ENCODE measurements at places on chromosomes 2 and 18.

DNA sequence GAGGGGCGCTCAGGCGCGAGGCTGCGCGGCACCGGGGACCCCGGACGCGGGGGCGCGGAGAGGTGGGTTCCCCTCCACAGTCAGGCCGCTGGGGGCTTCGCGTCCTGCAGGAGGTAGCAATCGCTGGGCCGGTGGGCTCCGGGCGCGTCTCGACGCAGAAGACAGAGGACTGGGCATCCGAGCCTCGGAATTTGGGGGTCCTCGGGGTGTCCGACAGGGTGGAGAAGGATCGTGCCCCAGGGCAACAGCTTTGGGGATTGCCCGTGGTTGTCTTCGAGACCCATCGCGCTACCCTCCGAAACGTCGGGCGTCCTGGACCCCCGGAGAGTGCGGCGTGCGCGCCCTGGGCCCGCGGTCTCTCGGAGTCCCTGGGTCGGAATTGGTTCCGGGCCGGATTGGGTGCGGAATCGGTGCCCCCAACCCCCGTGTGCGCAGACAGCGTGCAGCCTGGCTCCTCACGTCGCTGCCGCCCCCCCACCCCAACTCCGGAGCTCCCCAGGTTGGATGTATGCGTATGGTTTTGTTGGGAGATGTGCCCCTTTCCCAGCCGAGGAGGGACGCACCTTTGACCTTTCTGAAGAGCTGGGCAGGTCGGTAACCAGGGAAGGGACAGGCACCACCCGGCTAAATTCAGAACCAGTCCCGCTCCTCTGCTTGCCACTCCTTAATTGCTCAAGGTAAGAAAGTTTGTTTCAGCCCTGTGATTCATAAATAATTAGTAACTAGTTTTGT lies 750 bp downstream of the NPAS2 start:
- no peaks in the 10 kb centered on the region for H3K36me3 ChIP-seq
- peaks cover 14% of the 10 kb centered on the region for H3K27me3 ChIP-seq

GRCh38 chr2:179528576-179529069 lies 264.0 kb upstream of the SESTD1 start:
- H3K27me3 ChIP-seq: no peaks in the 10 kb centered on the region
- H3K36me3 ChIP-seq: no peaks in the 10 kb centered on the region
- H3K4me1 ChIP-seq: peaks cover 6% of the 10 kb centered on the region
- no peak for DNase-seq
- H3K27ac ChIP-seq: no peak overlapping the region
- no peak overlapping the region for H3K4me3 ChIP-seq

DNA sequence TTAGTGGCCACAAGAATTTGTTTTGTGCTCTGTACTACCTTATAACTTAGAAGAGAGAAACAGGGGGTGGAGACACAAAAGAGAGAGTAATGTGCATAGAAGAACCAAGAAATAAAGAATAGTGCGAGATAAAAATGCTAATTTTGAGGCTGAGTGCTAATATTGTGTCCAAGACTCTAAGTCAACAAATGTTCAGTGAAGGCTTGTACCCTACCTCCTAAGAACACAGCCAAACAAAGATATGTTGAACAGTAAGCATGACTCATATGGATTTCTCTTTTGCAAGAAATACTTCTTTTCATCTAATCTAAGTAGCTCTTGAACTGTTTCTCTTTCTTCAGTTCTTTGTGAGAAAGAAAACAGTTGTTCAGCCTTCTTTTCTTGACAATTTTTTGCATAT lies 45.2 kb downstream of the GAREM1 start:
- no peak for DNase-seq
- no peaks in the 10 kb centered on the region for H3K4me1 ChIP-seq
- H3K27me3 ChIP-seq: no peaks in the 10 kb centered on the region
- H3K4me3 ChIP-seq: no peak overlapping the region

- no peak for DNase-seq
- H3K36me3 ChIP-seq: no peaks in the 10 kb centered on the region
- no peaks in the 10 kb centered on the region for H3K27me3 ChIP-seq
- H3K4me3 ChIP-seq: no peak overlapping the region
- H3K27ac ChIP-seq: no peak overlapping the region
- H3K4me1 ChIP-seq: no peaks in the 10 kb centered on the region
Measured at GRCh38 chr2:231968820-231969219, 7.3 kb downstream of the DIS3L2 start.

DNA sequence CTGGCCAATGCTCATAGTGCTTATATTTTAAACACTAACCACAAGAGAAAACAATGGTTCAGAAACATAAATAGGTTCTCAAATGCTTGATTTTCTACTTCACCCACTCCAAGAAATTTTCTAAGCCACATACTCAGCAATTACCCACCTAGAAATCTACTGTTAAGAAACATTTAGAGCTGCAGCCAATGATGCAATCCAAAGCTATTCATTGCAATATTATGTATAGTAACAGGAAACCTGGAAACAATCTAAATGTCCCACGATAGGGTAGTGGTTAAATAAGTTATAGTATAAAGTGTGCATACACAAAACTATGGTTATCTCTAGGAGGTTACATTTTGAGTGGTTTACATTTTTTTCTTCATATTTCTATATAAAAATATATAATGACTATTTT lies 5.7 kb downstream of the FAM237A start:
- no peak overlapping the region for H3K27ac ChIP-seq
- DNase-seq: no peak
- H3K36me3 ChIP-seq: no peaks in the 10 kb centered on the region
- H3K27me3 ChIP-seq: no peaks in the 10 kb centered on the region
- H3K4me3 ChIP-seq: no peak overlapping the region

DNA sequence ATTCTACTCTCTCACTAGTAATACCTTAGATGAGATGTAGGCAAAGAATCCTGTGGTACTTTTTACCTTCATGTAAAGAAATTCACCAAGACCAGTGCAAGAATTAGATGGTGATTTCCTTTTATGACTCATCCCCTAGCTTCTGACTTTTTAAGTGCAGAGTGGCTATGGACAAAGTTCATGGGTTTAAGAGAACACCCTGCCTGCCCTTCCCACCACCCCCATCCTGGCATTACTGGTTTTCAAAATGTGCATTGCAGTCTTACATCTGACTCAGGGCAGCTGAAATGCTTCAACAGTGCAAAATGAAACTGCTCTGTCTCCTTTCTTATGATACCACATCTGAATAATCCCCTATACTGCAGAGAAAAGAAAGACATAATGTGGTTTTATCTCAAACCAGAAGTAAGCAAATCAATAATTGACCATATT lies 22.6 kb downstream of the MAIP1 start:
- H3K36me3 ChIP-seq: no peaks in the 10 kb centered on the region
- H3K27me3 ChIP-seq: no peaks in the 10 kb centered on the region
- no peak overlapping the region for H3K27ac ChIP-seq
- no peak for DNase-seq
- no peak overlapping the region for H3K4me3 ChIP-seq

- no peak overlapping the region for H3K27ac ChIP-seq
- H3K4me1 ChIP-seq: no peaks in the 10 kb centered on the region
- no peak overlapping the region for H3K4me3 ChIP-seq
- H3K27me3 ChIP-seq: no peaks in the 10 kb centered on the region
Measured at GRCh38 chr2:23706613-23707078, 220.3 kb downstream of the ATAD2B start.

DNA sequence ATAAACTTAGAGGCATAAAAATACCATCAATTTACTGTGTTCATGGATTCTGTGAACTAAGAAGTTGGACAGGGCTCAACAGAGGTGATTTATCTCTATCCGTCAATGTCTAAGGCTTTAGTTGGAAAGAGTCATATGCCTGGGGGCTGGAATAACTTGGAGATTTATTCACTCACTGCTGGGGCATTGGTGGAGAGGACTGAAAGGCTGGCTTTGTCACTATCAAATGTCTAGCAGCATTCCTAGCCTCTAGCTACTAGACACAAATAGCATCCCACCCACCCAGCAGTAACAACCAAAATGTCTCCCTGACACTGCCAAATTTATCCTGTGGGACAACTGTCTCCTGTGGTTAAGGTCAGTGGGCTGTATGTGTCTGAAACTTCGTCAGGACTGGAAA lies 71.0 kb downstream of the EVA1A start:
- no peak overlapping the region for H3K27ac ChIP-seq
- no peaks in the 10 kb centered on the region for H3K27me3 ChIP-seq
- H3K36me3 ChIP-seq: no peaks in the 10 kb centered on the region
- no peaks in the 10 kb centered on the region for H3K4me1 ChIP-seq
- no peak overlapping the region for H3K4me3 ChIP-seq

GRCh38 chr18:27785815-27786471 lies 391.0 kb downstream of the CDH2 start:
- H3K27ac ChIP-seq: no peak overlapping the region
- H3K27me3 ChIP-seq: no peaks in the 10 kb centered on the region
- DNase-seq: no peak
- peak overlapping the region; percentile 2 for H3K4me3 ChIP-seq

- H3K36me3 ChIP-seq: no peaks in the 10 kb centered on the region
- no peak overlapping the region for H3K4me3 ChIP-seq
- H3K4me1 ChIP-seq: no peaks in the 10 kb centered on the region
- H3K27ac ChIP-seq: no peak overlapping the region
Measured at GRCh38 chr2:105600949-105601794, 143.5 kb upstream of the NCK2 start.

DNA sequence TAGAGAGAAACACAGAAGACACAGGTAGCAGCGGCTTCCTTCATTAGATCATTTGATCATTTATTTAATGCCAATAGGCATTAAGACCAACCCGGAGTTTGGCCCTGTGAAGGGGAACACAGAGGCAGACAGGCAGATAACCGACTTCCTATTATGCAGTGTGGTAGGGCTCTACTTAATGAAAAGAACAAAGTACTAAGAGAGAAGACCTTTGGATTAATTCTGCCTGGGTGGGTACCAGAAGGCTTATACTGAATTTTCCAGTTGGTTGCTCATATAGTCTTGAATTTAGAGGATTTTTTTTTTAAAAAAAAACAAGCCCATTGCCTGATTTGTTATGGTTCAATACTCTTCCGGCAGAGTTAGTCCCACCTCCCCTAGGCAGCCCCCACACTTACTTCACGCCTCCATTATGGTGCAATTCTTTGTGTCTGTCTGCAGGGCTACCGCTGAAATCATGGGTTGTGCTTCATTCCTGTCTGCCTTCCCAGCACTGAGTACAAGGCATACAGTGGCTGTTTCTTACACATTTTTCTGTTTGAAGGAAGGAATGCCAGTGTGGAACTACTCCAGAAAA lies 244.3 kb upstream of the APCDD1 start:
- H3K27ac ChIP-seq: no peak overlapping the region
- H3K36me3 ChIP-seq: no peaks in the 10 kb centered on the region
- H3K4me1 ChIP-seq: peaks cover 13% of the 10 kb centered on the region
- peak; percentile 46 for DNase-seq
- no peaks in the 10 kb centered on the region for H3K27me3 ChIP-seq

DNA sequence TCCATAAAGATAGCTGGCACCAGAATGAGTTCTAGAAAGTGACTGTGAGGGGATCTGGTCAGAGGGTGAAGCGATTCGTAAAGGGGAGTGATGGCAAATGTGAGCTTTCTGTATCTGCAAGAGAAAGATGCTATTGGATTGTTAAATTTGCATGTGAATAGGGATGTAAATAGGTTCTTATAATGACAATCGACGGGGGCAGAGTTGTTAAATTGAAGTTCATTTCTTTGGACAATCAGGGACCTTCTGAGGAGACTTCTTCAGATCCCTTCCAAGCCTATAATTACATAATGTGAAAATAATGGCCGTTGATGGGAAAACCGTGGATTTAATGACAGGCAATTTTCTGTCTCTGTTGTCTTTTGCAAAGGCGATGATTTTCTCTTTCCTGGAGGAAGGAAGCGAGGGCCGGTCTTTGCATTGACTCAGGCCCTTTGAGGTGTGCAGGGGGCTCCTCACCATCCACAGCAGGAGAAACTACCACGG lies 52.2 kb upstream of the TMEM18 start:
- no peaks in the 10 kb centered on the region for H3K4me1 ChIP-seq
- H3K36me3 ChIP-seq: no peaks in the 10 kb centered on the region
- no peak overlapping the region for H3K27ac ChIP-seq
- no peaks in the 10 kb centered on the region for H3K27me3 ChIP-seq
- no peak overlapping the region for H3K4me3 ChIP-seq

- no peaks in the 10 kb centered on the region for H3K4me1 ChIP-seq
- H3K4me3 ChIP-seq: no peak overlapping the region
- peaks cover 93% of the 10 kb centered on the region for H3K36me3 ChIP-seq
- no peak overlapping the region for H3K27ac ChIP-seq
Measured at GRCh38 chr2:182951948-182952663, 85.7 kb upstream of the FRZB start.

- no peak for DNase-seq
- H3K4me3 ChIP-seq: no peak overlapping the region
- no peaks in the 10 kb centered on the region for H3K27me3 ChIP-seq
Measured at GRCh38 chr18:23250893-23251656, 115.8 kb downstream of the CABLES1 start.

DNA sequence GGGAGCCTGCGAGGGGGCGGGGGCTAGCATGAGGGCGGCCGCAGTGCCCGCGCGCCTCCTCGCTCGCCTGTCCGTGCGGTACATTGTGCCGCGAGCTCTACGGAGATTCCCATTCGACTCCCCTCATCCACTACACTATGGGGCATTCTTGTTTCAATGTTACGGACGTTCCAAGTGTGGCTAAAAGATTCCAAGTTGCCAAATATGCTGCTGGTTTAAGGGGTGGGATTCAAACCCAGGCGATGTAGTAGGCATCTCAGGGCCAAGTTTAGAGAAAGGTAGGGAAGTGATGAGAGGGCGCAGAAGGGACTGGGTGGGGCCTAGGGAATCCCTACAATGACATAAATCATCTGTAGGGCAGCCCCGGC lies 10.0 kb upstream of the CRYBA2 start:
- no peak for DNase-seq
- H3K27ac ChIP-seq: no peak overlapping the region
- peaks cover 20% of the 10 kb centered on the region for H3K4me1 ChIP-seq

DNA sequence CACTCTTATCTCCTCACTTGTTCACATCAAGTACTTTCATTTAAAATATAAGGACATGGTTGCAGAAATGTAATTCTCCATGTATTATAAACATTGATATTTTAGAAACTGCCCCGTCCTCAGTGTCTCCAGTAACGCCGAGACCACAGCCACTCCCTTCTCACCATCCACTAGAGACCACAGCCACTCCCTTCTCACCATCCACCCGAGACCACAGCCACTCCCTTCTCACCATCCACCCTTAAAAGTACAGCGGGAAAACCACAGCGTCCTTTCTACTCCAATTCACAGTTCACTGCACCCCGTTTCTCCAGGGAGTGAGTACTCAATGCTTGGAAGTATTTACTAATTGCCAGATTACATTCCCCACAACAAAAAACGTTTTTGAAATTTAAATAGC lies 1452.2 kb upstream of the ACVR2A start:
- H3K36me3 ChIP-seq: no peaks in the 10 kb centered on the region
- H3K4me3 ChIP-seq: no peak overlapping the region
- no peak for DNase-seq
- peaks cover 4% of the 10 kb centered on the region for H3K4me1 ChIP-seq
- no peaks in the 10 kb centered on the region for H3K27me3 ChIP-seq

- H3K4me1 ChIP-seq: peaks cover 26% of the 10 kb centered on the region
- no peaks in the 10 kb centered on the region for H3K27me3 ChIP-seq
- no peak overlapping the region for H3K27ac ChIP-seq
- H3K36me3 ChIP-seq: no peaks in the 10 kb centered on the region
- H3K4me3 ChIP-seq: no peak overlapping the region
- no peak for DNase-seq
Measured at GRCh38 chr2:86229221-86229620, 30.0 kb downstream of the MRPL35 start.

- no peaks in the 10 kb centered on the region for H3K27me3 ChIP-seq
- peak overlapping the region; percentile 44 for H3K27ac ChIP-seq
- peak overlapping the region; percentile 20 for H3K4me3 ChIP-seq
- H3K36me3 ChIP-seq: peaks cover 24% of the 10 kb centered on the region
- H3K4me1 ChIP-seq: peaks cover 26% of the 10 kb centered on the region
Measured at GRCh38 chr2:120867290-120868241, 131.9 kb downstream of the GLI2 start.

All from neuronal stem cell (in vitro differentiated cells).